ENCODE measurements at places on chromosomes 7 and 10.

DNA sequence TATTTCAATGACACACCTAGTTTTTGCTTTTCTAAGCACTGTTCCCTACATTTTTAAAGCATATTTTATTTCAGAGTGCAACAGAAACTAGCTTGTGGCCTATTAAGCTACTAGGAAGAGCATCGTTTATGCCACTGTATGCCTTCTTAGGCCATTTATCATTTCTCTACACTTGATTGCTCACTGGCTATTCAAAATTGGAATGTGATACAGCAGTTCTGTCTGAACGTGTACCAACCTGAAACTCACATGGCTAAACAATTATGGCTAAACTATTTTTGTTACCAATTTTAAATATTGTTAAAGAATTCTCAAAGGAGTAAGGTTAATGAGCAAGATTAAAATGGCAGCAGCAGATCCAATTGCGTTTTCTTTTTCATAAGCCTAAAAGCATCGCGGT lies 105.2 kb downstream of the GSAP start:
- DNase-seq: no peak

DNA sequence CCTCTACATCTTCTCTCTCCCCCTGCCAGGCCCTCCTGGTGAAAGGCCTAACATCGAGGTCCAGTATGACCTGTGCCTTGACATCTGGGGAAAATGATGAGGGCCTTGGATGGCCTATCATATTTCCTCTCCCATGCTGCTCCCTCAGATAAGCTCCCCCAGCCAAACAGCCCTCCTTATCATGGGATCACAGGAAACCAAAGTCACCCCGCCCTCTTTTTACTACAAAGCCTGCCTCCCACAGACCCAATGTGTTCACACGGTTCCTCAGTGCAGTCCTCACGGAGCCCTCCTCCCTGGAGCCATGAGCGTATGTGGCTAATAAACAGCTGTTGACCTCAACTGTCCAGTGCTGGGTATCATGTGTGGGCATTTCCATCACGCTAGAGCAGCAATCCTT lies 32.0 kb downstream of the C10orf90 start:
- no peak for DNase-seq

DNA sequence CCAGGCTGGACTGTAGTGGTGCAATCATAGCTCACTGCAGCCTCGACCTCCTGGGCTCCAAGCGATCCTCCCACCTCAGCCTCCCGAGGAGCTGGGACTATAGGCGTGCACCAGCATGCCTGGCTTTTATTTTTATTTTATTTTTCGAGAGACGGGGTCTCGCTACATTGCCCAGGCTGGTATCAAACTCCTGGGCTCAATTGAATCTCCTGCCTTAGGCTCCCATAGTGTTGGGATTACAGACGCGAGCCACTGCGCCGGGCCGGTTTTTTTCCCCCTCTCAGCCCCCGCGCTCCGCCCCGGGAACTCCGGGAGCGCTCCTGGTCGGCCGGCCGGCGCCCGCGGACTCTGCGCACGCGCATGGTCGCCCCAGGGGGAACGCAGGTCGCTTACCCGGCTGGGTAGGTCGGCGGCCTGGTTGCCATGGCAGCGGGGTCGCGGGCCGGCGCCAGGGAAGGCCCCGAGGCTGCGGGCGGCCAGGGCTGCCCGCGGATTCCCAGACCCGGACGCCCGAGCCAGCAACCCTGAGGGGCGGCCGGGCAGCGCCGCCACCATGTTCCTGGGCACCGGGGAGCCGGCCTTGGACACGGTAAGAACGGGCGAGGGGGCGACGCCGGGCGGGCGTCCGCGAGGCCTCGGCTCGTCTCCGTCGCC lies at the start of gene IQCE:
Gene IQCE (plus strand): TSS at position 351 of the 654 bp plus-strand sequence. CDS start 203 bp downstream, at position 554.
- peak; percentile 92 for DNase-seq

DNA sequence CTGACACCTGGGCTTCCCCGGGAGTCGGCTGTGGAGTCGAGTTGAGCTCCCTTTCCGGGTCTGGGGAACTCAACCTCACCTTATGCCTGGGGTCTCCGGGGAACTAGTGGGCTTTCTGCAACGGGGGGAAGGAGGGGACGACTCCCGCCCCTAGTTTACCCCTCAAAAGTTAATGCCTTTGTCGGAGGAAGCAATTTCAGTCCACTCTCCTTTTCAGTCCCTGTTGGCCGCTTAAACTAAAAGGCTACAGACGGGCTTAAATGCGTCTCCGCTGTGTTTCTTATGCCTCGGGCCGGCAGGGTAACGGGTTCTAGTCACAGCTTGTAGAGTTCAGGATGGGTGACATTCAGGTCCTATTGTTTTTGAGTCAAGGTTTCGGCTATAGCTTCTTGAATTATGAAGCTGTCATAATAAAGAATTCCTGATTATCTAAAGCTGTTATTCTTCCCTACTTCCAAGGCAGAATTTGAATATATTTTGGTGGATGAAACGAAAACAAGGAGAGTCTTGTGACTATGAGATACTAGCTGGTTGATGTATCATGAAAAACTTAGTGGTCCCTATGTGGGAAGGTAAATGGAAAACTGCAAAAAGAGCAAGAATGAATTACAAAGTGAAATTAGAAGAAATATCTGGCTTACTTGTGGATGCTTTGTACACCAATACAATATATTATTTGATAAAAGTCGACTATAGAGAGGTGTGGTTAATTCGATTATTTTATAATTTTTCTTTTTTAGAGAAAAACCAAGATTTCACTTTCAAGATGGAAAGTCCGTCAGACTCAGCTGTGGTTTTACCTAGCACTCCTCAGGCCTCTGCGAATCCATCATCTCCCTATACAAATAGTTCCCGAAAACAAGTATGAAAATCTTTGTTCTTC lies 495 bp downstream of the SFR1 start:
- DNase-seq: no peak

DNA sequence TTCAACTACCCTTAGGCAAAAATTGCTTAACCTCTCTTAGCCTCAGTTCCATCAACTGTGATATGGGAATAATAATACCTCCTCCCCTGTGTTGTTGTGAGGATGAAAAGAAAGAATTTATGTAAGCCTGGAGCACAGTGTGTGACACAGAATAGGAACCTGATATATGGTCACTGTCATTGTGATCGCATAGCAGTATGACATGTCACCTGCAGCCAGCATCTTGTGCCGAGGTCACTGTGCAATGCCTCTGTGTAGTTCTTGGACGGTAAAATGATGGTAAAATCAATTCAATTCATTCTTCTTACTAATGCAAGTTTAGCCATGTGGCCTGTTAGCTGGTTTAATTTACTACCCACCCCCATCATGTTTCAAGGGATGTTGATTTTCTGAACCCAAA lies 54.6 kb upstream of the GPR158 start:
- no peak for DNase-seq

- DNase-seq: no peak
Observed at GRCh38 chr7:106629516-106629915, 31.4 kb downstream of the CCDC71L start.

- no peak for DNase-seq
Observed at GRCh38 chr7:121038717-121039509, 50.4 kb downstream of the CPED1 start.

DNA sequence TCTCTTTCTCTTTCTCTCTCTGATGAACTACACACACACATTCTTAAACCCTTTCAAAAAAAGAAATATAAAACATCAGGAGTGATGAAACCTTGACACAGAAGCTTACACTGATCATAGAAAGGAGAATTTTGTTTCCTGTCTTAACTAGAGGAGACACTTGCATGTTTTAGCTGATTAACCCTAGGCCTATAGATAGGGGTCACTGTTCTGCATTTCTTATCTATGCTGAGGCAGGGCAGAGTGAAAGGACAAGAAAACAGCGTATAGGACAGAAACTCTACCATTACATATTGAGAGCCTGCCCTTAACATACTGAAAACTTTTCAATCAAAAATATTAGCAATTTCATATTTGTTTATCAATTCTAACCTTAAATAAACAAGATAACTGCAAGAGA lies 680.6 kb upstream of the MBL2 start:
- no peak for DNase-seq

DNA sequence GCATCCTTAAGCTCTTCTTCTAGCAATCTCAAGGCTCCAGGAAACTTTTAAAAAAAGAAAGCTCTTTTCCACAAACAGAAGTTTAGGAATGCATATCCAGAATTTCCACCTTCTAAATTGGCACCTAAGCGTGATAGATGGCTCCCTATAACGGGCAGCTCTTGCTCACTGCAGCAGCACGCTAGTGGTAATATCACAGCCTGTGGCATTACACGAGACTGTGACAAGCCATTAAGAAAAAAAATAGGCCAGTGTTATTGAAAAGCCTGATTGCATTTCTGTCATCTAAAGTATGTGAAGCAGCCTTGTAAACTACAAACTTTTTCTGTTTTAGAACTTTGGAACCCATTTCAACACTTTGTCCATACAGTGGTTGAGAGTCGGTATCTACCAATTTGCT lies 263.8 kb downstream of the CAMK1D start:
- no peak for DNase-seq
